ENCODE measurements at places on chromosomes 4 and X. TPM values are rescaled to one million over a fixed set of nuclear protein-coding genes. Genes with fewer than 3 reads are reported as not detected.

TKTL2 gene
- not detected for total RNA-seq

EPGN gene
- not detected for total RNA-seq

H2BW2 gene
- not detected for total RNA-seq

DCAF8L2 gene
- total RNA-seq = not detected

GRCh38 chr4:71444395-71444794 lies 105.6 kb downstream of the SLC4A4 start:
- DNase-seq = no peak

DNA sequence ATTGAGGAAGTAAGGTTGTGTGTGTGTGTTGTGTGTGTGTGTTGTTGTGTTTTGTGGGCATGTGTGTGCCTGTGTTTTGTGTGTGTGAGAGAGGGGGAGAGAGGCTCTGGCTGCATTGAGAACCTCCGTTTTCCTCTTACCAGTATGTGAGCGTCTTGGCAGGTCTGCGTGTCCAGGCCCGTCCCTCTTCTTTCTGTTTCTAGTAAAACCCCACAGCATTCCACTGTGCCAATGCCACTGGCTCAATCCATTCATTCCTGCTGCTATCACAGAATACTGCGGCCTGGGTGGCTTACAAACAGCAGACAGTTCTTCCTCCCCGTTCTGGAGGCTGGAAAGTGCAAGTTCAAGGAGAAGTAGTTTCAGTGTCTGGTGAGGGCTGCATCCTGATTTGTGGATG lies 15.5 kb upstream of the HTRA3 start:
- no peak for DNase-seq

GRCh38 chr4:38572793-38573192 lies 91.2 kb upstream of the KLF3 start:
- no peak for DNase-seq

- no peak for DNase-seq
These were observed 78.2 kb downstream of the SLC10A7 start for GRCh38 chr4:146443525-146443924.

DNA sequence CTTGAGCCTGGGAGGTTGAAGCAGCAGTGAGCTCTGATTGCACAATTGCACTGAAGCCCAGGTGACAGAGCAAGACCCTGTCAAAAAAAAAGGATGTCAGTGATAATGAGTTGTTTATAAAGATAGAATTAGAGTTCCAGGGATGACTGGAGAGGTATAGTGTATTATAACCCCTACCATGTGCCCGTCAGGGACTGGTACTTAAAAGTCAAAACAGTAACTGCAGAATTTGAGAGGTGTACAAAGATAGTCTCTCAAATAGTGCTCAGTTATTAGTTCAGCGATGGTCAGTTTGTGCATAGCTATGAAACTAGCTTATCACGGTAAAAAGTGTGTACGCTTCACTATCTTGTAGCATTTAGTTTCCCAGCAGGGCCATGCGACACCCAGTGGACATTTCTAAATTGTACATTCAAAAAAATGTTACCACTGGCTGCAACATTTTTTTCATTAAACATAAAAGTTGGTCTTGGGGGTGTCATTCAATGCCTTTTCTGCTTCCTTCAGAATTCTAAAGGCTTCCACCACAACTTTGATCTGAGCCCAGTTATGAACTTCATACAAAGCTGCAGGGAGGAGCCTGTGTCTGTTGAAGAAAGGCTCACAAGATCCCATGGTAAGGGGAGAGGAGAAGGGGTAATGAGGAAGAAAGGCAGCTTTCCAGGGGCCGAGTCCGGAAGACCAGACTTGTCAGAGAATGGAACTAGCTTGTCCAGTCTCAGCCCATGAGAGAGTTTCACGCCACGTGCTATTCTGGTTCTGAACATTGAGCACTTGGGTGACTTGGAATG lies 9.2 kb upstream of the GYG2 start:
- peak; percentile 39 for DNase-seq

GRCh38 chr4:123017078-123017477 lies 94.7 kb upstream of the NUDT6 start:
- no peak for DNase-seq

- DNase-seq = no peak
These were observed 343.5 kb upstream of the GATB start for GRCh38 chr4:152104356-152104755.

GRCh38 chr4:99715286-99715685 lies 57.7 kb upstream of the C4orf54 start:
- no peak for DNase-seq

GRCh38 chrX:148552775-148553174 lies 52.4 kb downstream of the AFF2 start:
- no peak for DNase-seq

- no peak for DNase-seq
These were observed 26.4 kb downstream of the TMEM184C start for GRCh38 chr4:147643616-147644015.

GRCh38 chrX:107673933-107674479 lies 45.7 kb downstream of the PRPS1 start:
- DNase-seq = no peak

DNA sequence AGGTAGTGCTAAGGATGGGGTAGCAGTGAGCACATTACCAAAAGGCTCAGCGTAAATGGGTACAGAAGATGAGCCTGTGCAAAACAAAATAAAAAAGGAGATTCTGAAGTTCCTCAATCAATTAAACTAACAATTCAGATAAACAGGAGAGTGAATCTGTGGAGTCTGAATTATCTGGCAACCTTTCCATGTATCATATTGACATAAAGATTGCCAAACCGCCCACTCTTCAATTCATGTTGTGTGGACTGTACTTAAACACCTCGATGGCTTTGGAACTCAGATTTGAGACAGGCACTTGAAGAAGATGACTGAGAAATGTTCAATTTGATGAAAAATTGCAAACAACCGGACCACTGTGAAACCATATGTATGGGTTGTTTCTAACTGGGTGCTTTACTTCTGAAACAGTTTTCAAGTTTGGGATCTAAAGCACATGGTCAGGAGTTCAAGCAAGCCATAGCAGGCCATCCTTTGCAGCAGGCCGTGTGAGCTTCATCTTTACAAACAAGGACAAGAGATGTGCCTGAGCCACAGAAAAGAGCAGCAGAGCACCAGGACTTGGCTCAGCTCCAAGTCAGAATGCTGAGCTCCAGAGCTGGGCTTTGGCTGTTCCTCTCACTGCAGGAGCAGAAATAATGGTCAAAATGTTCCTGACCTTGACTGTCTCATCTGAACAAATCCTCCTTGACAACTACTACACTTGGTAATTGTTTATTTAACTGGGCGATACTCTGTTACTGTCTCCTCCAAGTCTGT lies 108.1 kb downstream of the MGST2 start:
- DNase-seq = no peak

DNA sequence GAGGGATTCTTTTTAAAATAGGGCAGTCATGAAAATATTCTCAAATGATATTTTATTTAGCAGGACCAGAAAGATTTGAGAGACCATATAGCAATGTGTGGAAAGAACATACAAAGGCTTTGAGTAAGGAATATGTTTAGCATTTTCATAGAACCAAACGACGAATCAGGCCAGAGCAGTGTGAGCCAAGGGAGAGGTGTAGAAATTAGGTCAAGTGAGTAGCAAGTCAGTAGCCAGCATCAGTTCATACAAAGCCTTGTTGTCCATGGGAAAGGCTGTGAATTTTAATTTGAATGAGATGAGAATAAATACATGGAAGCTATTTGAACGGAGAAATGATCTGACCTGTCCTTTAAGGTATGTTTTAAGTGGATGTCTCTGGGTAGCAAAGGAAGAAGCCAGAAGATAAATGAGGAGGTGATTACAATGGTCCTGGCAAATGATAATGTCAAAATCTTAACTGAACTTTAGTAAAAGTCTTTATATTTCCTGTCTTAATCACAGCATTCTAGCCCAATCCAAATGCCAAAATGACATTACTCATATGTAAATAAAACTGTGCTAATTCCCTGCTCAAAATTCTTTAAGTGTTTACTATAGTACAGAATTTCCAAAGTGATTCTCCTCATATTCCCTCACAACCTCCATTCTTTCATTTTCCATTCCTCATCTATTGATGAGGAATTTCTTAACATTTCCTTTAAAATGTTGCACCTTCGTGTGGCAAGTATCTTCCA lies 155.7 kb upstream of the SLIT2 start:
- peak; percentile 4 for DNase-seq

DNA sequence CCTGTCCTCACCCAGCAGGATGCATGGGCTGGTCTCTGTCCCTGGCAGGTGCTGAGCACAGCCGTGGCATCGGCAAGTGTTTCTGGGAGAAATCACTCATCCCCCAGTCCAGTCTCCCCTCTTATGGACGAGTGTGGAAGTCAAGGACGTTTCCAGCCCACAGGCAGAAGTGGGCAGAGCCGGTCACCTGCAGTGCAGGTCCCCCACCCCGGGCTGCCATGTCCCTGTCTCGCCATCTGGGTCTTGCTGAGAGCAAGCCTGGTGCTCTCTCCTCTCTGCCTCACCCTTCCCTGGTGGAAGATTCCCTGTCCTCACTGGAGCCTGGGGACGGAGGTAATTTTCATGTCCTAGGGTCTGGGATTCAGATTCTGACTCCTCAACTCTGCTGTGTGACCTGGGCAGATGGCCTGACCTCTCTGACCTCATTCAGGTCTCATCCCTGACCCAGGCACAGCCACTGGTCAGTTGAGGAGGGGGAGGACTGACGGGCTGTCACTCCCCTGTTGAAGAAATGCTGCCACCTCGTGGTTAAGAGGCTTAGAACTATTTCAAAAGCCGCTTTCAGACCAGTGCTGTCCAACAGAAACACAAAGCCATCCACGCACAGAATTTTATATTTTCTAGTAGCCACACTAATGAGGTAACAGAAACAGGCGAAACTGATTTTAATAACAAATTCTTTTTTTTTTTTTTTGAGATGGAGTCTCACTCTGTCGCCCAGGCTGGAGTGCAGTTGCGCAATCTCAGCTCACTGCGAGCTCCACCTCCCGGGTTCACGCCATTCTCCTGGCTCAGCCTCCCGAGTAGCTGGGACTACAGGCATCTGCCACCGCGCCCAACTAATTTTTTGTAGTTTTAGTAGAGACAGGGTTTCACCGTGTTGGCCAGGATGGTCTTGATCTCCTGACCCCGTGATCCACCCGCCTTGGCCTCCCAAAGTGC lies 1.8 kb downstream of the CPZ start:
- peak; percentile 72 for DNase-seq

- peak; percentile 72 for DNase-seq
These were observed 28.1 kb upstream of the MAN2B2 start for GRCh38 chr4:6546681-6547447.

- no peak for DNase-seq
These were observed 89.1 kb downstream of the FAM13A start for GRCh38 chr4:88967883-88968331.

DNA sequence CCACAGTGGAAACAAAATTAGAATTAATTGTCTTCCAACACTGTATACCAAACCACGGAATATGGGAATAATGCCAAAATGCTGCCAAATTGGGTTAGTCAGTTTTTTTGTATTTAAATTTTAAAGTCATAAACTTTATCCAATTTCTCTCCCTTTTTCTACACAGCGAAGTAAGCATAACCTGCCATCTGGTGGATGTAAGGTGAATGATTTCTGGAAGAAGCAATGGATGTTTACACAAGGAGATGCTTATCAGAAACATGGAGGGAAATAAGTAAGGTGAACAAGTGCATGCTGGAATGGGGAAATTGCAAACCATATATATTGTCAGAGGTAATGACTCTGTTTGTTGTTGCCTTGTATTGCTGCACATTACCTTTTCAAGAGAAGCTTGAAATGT lies 691.9 kb downstream of the TECRL start:
- DNase-seq = no peak

- no peak for DNase-seq
These were observed 161.3 kb downstream of the KIT start for GRCh38 chr4:54819034-54819433.

DNA sequence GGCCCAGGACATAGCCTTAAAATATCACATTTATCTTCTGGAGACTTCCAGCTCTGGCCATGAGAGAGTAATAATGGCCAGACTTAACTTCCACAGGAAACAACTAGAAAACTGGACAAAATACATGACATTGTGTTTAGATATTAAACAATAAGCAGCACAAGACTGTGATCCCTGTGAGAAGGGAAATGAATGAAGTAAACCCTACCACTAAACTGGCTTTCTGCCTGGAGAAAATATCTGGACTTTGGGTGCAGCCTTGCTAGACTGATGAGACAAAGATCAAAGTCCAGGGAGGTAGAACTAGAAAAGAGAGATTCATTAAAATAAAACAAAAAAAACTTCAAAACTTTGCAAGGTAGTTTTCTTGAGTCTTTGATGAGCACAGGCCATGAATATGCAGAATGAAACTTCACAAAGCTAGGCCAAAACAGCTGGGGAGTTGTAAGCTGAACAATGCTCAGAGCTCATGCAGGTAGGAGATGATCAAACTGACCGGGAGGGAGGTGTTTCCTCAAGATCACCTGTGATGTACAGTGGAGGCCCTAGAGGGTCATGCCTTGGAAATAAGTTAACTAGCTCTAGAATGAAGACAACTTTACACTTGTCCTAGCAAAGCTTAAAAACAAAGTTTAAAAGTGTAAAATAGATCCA lies 147.0 kb upstream of the SH3RF1 start:
- DNase-seq = no peak

DNA sequence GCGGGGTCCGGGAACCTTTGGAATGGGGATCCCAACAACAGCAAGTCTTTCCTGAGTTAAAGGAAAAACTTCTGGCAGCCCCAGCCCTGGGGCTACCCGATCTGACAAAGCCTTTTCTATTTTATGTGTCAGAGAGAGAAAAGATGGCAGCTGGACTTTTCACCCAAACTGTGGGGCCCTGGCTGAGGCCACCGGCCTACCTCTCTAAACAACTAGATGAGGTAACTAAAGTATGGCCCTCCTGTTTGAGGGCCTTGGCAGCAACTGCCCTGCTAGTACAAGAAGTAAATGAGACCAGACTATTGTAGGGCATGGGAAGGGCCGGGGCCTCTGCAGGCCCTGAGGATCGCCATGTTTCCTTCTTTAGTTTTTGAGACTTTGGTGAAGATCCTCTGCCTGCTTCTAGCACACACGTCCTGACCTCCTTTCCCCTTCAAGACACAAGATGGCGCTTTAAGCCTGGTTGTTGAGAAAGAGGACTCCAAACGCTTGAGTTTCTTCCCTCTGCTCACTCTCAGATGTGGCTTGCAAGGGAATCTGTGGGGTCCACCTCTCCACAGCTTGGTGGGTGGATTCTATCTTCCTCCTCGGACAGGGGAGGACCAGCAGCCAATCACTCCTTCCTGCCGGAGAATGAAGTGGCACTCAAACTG lies 18.5 kb upstream of the DRD5 start:
- DNase-seq = peak; percentile 55

- DNase-seq = no peak
These were observed 1731.7 kb downstream of the ARAP2 start for GRCh38 chr4:34512616-34513015.

- DNase-seq = peak; percentile 85
These were observed 72.6 kb downstream of the METTL14 start for GRCh38 chr4:118757761-118758251.

GRCh38 chr4:174255786-174256185 lies 27.7 kb downstream of the FBXO8 start:
- peak; percentile 92 for DNase-seq

DNA sequence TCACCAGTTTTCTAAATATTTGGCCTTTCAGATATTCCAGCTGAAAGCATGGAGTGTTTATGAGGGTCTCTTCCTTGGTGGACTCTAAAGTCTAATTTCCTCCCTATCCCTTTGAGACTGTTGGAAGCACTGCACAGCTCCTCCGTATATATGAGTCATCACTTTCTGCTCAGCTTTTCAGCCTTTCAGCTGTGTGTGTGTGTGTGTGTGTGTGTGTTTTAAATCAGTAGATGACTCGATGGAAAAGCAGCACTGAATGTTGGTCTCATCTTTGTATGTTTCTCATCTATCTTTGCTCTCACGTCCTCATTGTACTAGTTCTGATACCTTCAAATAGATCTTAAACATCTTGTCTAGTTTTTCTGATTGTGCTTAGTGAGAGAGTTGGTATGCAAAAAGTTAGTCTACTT lies 81.6 kb downstream of the ZFX start:
- peak; percentile 93 for DNase-seq

Measured in IMR-90 (cell line).